ENCODE measurements at places on chromosomes 16 and 17.

DNA sequence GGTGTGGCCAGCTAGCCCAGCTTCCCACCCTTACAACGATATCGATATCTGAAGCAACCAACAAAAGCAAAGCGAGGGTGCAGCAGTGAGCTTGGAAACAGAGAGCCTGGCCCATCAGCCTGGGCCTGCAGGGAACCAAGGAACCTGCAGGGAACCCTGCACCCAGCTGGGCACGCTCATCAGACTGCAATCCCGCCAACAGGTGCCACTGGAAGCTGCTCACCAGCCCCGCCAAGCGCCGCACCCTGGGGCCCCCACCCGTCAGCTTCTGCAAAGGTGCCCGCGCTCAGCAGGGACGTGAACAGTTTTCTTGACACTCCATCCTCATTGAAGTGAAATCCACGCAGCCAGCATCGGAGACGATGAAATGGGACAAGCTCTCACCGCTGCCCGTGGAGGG lies 250.7 kb downstream of the RBFOX3 start:
- DNase-seq = no peak

DNA sequence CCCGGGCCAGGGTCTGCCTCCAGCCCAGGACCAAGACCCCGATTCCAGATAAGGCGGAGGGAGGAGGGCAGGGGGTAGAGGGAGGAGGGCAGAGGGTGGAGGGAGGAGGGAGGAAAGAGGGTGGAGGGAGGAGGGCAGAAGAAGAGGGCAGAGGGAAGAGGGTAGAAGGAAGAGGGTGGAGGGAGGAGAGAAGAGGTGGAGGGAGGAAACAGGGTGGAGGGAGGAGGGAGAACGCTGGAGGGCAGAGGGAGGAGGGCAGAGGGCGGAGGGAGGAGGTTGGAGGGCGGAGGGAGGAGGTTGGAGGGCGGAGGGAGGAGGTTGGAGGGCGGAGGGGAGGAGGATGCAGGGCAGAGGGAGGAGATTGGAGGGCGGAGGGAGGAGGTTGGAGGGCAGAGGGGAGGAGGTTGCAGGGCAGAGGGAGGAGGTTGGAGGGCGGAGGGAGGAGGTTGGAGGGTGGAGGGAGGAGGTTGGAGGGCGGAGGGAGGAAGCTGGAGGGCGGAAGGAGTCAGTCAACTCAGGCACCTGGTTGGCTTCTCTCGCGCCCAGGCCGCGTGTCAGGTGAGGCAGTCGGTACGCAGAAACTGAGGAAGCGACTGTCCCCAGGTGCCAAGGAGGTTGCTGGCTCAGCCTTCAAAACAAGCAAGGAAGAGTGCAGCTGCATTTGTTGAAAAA lies 65.2 kb downstream of the KLHDC4 start:
- DNase-seq = no peak

DNA sequence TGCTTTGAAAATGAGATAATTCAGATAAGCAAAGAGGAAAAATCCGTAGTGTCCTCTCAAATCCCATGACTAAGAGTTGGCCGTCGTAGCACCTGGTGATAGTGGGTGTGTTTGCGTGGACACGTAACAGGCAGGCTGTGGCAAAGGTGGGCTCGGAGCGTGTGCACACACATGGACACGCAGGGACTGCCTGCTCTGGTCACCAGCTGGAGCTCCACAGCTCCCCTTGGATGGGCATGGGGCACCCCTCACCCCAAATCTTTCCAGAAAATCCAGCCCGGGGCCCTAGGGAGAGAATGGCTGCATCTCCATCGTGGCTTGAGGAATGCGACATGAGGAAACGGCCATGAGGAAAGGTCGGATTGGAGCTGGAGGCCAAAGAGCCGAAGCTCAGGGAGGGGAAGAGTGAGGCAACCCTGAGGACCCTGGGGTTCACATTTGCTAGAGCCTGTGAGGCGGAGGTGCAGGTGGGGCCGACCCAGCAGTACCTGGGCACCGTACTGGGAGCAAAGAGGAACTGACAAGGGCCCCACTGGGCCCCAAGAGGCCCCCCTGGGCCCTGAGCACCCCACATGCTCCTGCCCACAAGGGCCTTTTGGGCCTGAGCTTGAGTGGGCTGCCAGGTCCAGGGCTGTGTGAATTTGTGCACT lies 51.6 kb downstream of the DNAH17 start:
- DNase-seq = no peak

- DNase-seq = no peak
Measured at GRCh38 chr16:75584108-75584507, 17.9 kb downstream of the GABARAPL2 start.

GRCh38 chr17:77086433-77087010 lies 54.2 kb upstream of the SEC14L1 start:
- peak; percentile 83 for DNase-seq

- no peak for DNase-seq
Measured at GRCh38 chr16:74462361-74462760, 41.1 kb upstream of the CLEC18B start.

- no peak for DNase-seq
Measured at GRCh38 chr17:29379084-29379991, 10.8 kb upstream of the TAOK1 start.

- DNase-seq = no peak
Measured at GRCh38 chr16:17397499-17397891, 73.3 kb downstream of the XYLT1 start.

DNA sequence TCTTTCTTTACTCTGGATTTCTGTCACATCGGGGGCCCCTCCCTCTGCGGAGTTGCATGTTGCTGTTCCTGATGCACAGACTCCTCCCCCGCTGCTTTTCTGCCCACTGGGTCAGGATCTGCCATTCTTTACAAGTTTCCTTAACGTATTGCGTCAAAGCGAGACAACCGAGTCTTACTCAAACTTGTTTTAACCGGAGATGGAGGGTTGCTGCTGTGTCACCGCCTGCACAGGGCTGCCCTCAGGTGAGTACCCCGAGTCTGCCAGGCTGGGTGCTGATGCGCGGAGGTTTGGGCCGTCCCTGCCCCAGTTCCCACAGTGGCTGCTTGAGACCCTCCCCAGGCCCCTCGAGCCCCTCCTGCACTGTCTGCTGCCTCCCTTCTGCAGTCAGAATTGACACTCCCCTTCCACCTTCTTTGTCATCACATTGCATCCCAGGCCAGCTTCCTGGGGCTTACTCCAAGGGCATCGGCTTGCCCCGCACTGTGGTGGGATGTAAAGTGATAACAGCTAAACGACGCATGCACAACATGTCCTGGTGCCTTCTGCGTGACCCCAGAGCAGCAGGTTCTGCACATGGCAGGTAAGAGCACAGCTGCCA lies 19.3 kb downstream of the CARHSP1 start:
- no peak for DNase-seq

DNA sequence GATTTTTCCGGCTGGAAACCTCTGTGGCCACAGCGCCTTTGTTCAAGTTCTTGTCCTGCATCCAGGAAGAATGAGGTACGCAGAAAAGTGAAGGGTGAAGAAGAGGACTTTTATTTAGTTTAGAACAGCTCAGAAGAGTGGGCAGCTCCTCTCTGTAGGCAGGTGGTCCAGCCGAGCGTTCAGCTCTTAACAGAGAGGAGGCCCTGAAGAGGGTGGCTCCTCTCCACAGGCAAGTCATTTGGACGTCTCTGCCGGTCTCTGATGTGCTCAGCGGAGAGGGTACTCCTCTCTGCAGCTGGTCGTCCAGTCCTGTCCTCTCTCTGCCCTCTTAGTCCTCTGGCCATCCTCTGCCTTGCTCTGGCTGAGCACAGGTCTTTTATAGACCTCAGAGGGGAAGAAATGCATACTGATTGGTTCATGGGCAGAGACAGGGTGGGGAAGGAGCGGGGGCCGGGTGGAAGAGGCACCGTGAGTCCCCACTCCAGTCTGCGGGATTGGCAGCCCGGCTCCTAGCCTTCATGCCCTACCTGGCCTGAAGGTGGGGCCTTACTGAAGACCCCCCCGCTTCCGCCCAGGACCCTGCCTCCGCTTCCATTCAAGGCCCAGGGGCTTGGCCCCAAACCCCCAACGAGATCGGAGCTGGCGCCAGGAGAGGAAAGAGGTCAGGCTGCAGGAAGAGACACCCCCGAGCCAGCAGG lies 70.0 kb upstream of the NKD1 start:
- DNase-seq = no peak

GRCh38 chr17:2964370-2964769 lies 99.0 kb downstream of the OR1D5 start:
- no peak for DNase-seq

GRCh38 chr16:56191156-56191815 lies at the start of gene GNAO1:
Gene GNAO1 (plus strand): TSS chr16:56191489. CDS start chr16:56192236, 747 bp downstream.
- DNase-seq = peak; percentile 92

GRCh38 chr17:57257895-57258851 lies 1.9 kb downstream of the MSI2 start:
- DNase-seq = no peak

- no peak for DNase-seq
Measured at GRCh38 chr16:84889066-84889465, 69.3 kb downstream of the CRISPLD2 start.

- peak; percentile 37 for DNase-seq
Measured at GRCh38 chr17:59620518-59621259, 994 bp downstream of the CLTC start.
